ENCODE measurements at places on chromosomes 1 and 21.
A peak's percentile ranks its signal among the peaks of the same experiment; 100 is the strongest.

- no peak for DNase-seq
Observed at GRCh38 chr21:35475762-35476161, 426.7 kb upstream of the RUNX1 start.

- DNase-seq = peak; percentile 39
Observed at GRCh38 chr1:206890125-206891060, 6.8 kb upstream of the IL24 start.

- DNase-seq = peak; percentile 50
Observed at GRCh38 chr21:43864313-43864961, 586 bp upstream of the AGPAT3 start.

GRCh38 chr1:176558561-176558960 lies 95.6 kb downstream of the PAPPA2 start:
- no peak for DNase-seq

- no peak for DNase-seq
Observed at GRCh38 chr1:26210147-26210870, 19.9 kb downstream of the CATSPER4 start.

DNA sequence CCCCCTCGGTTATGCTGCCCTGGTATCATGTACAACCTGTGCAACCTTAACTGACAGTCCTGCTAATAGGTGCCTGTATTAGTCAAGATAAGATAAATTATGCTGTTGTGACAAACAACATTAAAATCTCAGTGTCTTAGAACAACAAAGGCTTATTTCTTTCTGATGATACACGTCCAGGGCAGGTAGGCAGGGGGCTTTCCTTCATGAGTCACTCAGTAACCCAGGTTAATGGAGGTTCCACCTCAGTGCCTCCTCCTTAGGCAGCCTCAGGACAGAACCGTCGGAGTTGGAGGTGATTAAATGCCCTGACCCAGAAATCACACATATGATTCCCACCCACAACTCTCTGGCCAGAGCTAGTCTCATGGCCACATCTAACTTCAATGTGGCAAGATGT lies 94.6 kb upstream of the CASZ1 start:
- no peak for DNase-seq

- no peak for DNase-seq
Observed at GRCh38 chr1:177080564-177080963, 83.9 kb downstream of the ASTN1 start.

DNA sequence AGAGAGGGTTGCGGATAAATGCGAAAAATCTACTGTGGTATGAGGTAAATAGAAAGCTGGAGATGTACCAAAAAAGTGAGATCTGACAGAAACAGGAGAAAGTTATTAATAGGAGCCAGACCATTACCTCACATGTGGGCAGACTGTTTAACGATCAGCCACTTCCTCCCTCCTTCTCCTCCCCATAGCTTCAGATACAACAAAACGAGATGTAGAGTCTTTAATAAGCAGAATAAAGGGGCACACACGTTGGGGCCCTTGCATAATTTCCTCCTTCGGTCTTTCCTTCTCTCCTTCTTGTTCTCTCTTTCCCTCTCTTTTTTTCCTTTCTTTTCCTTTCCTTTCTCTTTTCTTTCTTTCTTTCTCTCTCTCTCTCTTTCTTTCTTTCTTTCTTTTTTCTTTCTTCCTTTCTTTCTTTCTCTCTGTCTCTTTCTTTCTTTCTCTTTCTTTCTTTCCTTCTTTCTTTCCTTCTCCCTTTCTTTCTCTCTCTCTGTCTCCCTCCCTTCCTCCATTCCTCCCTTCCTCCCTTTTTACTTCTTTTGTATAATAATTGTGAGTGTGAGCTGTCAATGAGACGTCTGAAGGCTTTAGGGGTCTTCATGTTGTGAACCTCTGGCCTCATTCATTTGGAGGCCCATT lies 242.1 kb downstream of the GRIK1 start:
- no peak for DNase-seq

- DNase-seq = no peak
Observed at GRCh38 chr1:2121101-2121691, 71.0 kb downstream of the PRKCZ start.

DNA sequence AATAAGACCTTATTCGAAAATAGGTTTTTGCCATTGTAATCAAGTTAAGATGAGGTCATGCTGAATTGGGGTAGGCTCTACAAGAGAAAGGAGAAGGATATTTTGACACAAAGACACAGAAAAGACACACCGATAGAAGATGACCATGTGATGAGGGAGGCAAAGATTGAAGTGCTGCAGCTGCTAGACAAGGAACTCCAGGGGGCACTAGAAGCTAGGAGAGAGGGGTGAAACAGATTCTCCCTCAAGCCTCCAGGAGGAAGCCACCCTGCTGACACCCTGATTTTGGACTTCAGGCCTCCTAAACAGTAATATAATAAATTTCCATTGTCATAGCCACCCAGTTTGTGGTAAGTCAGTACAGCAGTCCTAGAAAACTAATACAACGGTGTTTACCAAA lies 506.8 kb upstream of the CAMK1G start:
- DNase-seq = no peak

DNA sequence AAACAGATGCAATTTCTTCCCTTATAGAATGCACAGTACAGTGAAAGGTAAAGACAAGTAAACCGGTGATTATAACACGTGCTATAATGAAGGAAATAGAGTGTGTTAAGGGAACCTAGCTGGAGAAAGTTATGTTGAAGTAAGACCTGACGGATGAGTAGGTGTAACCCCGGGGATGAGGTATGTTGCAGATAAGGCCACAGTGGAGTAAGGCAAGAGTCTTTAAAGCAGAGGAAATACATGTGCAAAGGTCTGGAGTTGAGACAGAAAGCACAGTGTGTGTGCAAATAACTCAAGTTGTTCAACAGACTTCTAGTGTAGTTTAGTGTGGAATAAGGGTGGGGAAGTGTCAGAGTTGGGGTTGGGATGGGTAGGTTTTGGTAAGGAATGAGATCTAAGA lies 2.9 kb downstream of the DBT start:
- DNase-seq = no peak

GRCh38 chr1:153375511-153375910 lies at the start of gene S100A12:
TSS of gene S100A12 (minus strand) at chr1:153375621. CDS start at chr1:153374592, 1,029 bp downstream.
- no peak for DNase-seq

GRCh38 chr1:229156872-229157271 lies 114.0 kb upstream of the RAB4A start:
- DNase-seq = no peak

- DNase-seq = no peak
Observed at GRCh38 chr21:37700641-37701202, 215.5 kb downstream of the KCNJ6 start.

- DNase-seq = no peak
Observed at GRCh38 chr1:168170564-168171508, 7.9 kb upstream of the TIPRL start.

DNA sequence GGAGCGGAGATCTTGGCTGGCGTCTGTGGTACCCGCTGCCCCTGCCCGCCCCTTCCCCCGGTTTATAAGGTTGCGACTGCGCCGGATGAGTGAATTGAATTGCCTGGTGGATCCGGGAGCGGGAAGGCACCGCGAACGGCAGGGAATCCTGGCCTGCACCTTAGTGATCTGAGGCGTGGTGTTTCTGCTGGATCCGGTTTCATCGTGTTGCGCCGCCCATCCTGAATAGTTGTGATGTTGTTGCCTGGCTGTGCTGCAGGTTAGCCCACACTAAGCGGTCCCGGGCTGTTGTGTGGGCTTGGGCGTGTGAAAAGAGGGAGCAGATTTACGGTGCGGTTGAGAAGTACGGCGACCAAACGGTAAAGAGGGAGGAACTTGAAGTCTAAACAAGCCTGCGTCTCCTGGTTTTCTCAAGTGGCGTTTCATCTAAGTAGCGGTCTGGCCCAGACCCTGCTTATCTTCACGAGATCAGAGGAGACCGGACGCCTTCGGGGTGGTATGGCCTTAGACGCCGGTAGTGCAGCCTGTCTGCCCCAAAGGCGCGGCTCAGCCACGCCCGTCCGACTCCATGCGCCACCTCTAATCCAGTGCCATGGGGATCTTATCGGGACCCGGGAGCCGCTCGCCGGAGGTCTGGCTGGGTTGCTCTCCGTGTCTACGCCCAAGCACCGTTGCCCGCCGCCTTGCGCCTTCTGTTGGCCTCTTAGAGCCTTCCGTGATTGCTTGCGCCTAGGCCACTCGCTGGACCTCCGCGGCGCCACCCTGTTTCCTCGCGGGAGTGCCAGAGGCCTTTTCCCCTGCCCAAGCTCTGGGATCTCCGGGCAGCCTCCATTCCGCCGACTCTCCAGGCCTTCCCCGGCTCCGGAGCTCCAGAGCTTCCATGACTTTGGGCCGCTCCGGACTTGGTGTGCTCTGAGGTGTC lies 87.5 kb upstream of the RHOU start:
- DNase-seq = peak; percentile 21

DNA sequence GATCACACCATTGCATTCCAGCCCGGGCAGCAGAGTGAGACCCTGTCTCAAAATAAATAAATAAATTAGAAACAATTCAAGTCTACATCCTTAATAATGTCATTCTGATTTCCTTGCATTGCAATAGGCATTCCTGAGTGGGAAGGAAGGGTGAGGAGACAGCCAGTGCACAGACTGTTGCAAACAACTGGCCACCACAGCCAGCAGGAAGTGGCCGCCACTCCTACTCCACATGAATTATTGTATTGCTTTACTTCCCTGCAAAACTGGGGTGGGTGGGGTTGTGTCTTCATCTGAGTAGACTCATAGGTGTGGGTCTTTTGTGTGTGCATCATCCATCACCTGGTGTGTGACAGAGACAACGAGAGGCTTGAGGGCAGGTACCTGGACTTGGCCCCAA lies 60.1 kb downstream of the OPTC start:
- no peak for DNase-seq

DNA sequence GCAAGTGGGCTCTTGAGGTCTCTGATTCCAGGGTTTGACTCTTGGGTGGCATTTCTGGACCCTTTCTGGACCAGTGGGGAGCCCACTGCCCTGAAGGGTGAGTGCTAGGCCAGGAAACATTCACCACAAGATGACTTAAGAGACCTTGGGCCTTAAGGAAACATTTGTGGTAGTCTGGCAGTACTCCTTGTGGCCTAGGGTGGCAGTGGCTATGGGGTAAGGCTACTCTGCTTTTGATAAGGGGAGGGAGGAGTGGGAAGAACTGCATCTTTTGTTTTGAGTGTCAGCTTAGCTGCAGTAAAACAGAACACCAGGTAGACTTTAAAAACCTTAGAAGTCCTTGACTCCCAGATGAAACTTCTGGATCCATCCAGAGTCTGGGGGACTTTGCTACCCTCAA lies 529.3 kb upstream of the LRRC7 start:
- no peak for DNase-seq

DNA sequence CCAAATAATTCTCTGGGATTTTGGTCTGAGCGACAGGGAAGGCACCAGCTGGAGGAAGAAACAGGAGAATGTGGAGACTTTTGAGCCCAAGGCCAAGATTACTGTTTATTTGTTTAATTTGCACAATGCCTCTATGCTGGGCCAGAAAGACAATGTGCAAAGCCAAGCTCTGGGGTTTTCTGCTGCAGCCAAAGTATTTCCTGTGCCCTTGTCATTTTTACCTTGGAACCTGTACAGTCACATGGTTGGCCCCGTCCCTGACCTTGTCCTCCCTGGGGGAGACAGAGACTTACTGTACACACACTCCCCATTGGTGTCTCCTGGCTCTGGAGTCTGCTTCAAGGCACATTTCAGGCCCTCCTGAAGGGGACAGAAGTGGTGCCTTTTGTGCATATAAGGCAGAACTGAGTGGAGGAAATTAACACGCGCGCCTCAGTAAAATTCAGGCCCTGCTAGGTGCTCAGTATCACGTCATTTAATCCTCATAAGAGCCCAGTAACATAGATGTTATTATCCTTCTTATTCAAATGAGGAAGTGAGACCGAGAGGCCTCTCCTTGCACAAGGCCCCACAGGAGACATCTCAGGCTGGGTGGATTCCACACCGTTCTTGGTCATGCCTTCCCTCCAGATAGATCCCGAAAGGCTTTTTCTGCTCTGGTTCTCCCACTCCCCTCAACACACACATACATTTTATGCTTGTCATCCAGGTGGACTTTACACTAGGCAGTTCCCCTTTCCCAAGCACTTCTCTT lies 21.1 kb downstream of the C1orf115 start:
- DNase-seq = no peak

DNA sequence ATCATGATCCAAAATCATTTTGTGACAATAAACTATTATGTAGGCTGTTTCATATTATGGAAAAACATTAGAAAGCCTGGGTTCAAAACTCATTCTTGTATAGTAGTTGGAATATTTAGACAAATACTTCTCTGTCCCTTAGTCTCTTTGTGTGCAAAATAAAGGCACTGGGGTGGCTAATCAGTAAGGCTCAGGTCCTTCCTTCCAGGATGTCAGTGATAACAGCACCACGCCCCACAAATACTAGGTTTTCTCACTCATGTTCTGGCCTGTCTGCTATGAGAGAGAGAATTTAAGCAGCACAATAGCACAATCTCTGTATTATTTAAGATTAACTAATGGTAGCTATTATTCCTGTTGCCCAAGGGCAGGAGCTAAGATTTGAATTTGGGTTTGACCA lies 458.3 kb upstream of the BEND5 start:
- DNase-seq = no peak

DNA sequence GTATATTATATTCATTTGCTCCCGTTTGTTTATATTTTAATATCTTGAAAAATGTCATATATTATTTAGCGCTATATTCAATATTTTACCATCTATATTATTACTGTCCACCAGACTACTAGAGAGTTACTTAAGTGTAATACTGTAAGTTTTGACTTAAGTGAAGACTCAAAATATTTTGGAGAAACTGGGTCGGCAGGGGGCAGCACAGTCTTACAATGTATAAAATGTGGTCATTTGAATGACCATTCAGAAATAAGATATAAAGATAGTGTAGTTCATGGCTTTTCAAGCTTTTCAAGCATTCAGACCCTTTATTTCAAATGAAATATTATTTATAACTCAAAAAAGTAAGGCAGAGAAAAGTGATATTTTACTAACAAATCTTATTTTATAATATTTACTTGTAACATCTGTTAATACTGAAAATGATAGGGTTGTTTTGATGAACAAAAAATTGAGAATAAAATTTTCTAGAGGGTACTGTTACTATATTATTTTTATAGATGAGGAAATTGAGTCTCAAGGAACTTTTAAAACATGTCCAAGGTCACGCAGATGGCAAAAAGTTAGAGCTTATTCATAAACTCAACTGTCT lies 89.0 kb upstream of the SERTAD4 start:
- peak; percentile 72 for DNase-seq

DNA sequence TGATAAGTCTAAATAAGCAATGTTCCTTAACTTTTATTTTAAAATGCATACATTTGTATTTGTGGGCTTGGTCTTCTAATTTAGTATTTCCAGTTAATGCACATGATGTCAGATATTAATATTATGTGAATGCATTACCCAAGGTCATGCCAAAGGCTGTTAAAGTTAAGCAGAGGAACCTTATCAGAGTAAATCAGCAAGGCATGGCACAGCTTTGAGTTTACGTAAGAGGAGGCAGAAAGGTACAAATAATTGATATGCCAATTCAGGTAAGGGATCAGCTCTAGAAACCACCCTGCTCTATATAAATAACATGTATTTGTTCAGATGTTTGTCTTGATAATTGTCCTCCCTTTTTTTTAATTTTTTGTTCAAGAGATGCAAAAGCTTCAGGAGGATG lies 64.5 kb upstream of the CHRM3 start:
- DNase-seq = no peak

GRCh38 chr1:19647643-19648042 lies 3.5 kb downstream of the NBL1 start:
- DNase-seq = no peak

- DNase-seq = no peak
Observed at GRCh38 chr1:86750076-86750475, 45.7 kb downstream of the SH3GLB1 start.

GRCh38 chr1:95236784-95237575 lies 3.0 kb downstream of the RWDD3 start:
- DNase-seq = no peak

GRCh38 chr1:59945790-59946189 lies 19.2 kb upstream of the CYP2J2 start:
- no peak for DNase-seq

GRCh38 chr1:2411801-2412394 lies 466 bp downstream of the PEX10 start:
- DNase-seq = peak; percentile 20
